Globus pallidus (tissue), 1 donor: ENCODE measurements at places on chromosomes 7 and 10.
A peak's percentile ranks its signal among the peaks of the same experiment; 100 is the strongest.

DNA sequence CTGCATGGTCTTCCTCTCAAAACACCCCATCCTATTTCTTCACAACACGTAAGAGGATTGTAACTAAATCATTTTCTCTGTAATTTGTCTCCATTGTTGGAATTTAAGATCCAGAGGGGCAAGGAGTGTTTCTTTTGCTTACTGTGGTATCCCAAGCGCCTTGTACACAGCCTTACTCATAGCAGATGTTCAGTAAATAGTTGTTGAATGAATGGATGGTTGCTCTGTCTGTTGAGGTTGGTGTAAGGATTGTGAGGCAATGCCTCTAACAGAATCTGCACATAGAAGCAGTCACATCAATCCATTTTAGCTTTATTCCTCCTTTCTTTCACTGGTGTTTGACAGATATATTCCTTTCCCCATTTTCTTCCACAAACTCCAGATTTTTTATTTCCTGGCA is 90.1 kb downstream of the ZNF365 start:
- DNase-seq: no peak

- DNase-seq: no peak
These were observed 8.6 kb downstream of the GDF2 start for GRCh38 chr10:47330804-47331203.

DNA sequence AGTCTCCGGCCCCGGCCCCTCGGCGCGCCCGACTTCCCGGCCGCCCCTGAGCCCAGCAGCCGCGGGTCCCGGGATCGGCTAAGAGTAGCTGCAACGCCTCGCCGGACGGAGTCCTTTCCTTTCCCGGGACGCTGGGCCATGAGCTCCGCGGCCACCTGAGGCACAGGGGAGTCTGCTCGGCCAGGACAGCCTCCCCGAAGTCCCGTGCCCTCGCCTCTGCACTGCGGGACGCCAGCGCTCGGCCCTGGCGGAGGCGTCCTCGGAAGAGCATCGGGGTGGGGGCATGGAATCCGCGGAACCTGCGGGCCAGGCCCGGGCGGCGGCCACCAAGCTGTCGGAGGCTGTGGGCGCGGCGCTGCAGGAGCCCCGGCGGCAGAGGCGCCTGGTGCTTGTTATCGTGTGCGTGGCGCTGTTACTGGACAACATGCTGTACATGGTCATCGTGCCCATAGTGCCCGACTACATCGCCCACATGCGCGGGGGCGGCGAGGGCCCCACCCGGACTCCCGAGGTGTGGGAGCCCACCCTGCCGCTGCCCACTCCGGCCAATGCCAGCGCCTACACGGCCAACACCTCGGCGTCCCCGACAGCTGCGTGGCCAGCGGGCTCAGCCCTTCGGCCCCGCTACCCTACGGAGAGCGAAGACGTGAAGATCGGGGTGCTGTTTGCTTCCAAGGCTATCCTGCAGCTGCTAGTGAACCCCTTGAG is 502 bp downstream of the SLC18A3 start:
- no peak for DNase-seq

DNA sequence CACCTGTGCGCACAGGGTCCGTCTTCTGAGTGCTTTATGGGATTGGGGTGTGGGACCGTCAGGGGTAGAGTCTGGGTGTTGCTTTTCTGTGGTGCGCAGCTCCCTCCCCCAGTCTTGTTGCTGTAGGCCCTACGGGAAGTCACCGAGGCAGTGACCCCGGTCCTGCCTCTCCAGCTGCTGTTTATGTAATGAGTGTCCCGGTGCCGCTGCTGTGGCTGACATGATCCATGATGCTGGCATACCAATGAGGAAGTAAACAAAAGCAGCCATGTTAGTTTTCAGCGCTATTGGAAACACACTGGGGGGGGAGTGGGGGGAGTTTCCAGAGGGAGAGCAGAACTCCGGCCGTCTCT is 1.1 kb downstream of the TRIM8 start:
- peak; percentile 92 for DNase-seq

GRCh38 chr10:3757250-3757637 is 27.8 kb downstream of the KLF6 start:
- no peak for DNase-seq

GRCh38 chr10:3525832-3526449 is 259.1 kb downstream of the KLF6 start:
- no peak for DNase-seq

DNA sequence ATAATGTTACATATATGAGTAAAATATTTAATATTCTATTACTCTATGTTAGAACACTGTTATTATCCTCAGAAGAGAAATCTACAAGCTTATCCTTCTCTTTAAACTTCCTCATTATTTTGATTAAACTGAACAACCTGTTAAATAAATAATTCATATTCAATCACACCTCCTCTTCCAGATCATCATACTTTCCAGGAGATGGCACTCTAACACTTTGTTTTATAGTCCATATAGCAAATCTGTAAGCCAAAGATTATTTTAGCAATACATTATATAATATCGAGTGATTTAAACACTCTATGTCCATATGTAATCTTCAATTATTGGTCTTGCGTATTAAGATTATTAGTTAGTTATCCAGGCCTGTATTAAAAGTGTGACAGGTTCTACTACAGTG is 694.1 kb downstream of the ANKRD7 start:
- DNase-seq: no peak

GRCh38 chr10:78952686-78953085 is 116.1 kb upstream of the ZMIZ1 start:
- DNase-seq: no peak

- no peak for DNase-seq
These were observed 68.4 kb downstream of the SLIT1 start for GRCh38 chr10:97117372-97117771.

GRCh38 chr7:95264363-95264891 is 59.9 kb downstream of the PON1 start:
- no peak for DNase-seq

- DNase-seq: no peak
These were observed 52.8 kb upstream of the FIGNL1 start for GRCh38 chr7:50502947-50503346.

GRCh38 chr7:87608431-87608830 is 7.7 kb upstream of the ABCB1 start:
- no peak for DNase-seq

GRCh38 chr7:8064828-8065227 is 96.2 kb downstream of the GLCCI1 start:
- DNase-seq: no peak

DNA sequence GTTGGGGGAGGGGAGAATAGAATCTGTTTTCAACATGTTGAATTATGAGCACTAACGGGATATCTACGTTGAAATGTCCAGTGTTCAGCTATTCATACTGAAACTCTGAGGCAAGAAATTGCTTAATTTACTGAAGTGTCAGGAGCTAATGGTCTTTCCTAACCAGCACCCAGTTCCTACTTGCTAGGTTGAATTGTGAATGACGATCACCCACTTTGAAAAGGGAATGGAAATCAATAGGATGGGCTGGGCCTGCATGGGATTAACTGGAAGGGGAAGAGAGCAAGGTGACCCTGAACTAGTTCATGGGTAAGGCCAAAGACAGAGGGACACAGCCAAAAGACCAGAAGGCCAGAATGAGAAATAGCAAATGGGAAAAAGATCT is 51.3 kb downstream of the HIPK2 start:
- no peak for DNase-seq

DNA sequence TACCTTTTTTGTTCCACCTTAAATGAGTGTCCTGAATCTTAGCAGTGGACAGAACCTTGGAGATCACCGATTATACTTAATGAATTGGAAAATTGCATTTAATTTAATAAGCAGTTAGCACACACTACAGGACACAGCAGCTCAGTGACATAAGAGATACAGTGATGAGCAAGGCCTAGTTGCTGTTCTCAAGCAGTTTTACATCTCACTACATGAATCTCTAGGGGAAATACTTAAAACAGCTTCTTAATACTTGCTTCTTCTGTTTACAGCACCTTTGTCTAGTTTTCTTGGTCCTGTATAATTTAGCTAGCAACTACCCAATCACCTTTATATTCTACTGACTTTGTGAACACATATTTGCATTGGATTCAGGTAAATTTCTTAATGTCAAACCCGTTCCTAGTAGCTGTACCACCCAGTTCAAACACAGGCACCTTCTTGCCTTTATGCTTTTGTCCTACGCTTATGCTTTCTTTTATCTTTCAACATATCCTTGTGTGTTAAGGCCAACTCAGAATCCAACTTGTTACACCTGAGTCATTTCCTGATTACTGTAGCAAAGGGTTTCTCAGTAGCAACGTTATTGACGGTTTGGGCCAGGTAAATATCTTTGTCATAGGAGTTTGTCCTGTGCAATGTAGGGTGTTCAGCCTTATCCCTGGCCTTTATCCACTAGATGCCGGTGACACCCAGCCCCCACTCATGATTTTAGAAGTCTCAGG is 1.8 kb downstream of the STAM start:
- no peak for DNase-seq

- no peak for DNase-seq
These were observed 4.3 kb downstream of the LIMK1 start for GRCh38 chr7:74087791-74088453.

- no peak for DNase-seq
These were observed 16.0 kb upstream of the STARD3NL start for GRCh38 chr7:38162036-38162435.

DNA sequence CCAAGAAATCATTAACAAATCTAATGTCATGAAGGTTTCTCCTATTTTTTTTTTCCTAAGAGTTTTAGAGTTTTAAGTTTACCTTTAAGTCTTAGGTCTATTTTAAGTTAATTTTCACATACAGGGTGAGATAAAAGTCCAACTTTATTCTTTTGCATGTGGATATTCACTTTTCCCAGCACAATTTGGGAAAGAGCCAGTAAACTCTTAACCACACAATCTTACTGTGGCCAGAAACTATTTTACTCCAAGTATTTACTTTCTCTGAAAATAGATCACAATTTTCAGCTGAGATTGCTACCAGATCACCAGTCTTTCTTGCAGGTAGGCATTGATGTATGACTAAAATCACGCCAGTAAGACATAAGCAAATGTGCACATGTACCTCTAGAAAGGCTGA is 728.5 kb downstream of the TNS3 start:
- no peak for DNase-seq

DNA sequence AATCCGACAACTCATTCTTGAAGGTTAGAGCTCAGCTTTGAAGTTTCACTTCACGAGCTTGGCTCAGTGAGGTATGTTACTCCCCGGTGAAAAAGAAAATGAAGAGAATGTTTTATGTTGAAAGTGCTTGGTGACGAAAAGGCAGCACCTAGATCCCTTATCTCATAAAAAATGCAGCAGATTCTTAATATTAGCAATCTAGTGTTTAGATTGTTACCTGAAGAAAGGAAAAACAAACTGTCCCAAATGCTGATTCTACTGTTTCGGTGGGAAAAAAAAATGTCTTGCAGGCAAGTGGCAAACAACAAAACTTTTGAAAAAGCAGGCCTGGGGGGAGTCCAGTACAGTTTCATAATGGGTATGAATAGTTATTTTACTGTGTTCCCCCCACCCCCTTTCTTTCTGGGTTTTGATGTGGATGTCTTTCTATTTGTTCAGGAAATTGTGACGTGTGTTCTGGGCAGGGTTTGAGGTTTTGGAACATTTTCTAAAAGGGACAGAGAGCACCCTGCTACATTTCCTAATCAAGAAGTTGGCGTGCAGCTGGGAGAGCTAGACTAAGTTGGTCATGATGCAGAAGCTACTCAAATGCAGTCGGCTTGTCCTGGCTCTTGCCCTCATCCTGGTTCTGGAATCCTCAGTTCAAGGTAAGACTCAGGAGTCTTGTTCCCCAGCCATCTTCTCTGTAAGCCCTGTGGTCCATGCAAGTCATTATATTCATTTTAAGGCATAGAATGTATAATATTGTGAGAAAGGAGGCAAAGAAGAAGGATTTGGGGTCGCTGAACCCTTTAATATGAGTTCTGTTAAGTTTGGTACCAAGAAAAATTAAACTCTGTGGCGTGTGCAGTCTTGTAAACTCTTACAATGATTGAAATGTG is at the start of gene SRGN:
SRGN (plus strand) TSS at position 514 of the 881 bp plus-strand sequence; CDS start at position 569, 55 bp downstream.
- peak; percentile 69 for DNase-seq

- DNase-seq: no peak
These were observed 175.9 kb downstream of the ZMYND11 start for GRCh38 chr10:310976-311639.

DNA sequence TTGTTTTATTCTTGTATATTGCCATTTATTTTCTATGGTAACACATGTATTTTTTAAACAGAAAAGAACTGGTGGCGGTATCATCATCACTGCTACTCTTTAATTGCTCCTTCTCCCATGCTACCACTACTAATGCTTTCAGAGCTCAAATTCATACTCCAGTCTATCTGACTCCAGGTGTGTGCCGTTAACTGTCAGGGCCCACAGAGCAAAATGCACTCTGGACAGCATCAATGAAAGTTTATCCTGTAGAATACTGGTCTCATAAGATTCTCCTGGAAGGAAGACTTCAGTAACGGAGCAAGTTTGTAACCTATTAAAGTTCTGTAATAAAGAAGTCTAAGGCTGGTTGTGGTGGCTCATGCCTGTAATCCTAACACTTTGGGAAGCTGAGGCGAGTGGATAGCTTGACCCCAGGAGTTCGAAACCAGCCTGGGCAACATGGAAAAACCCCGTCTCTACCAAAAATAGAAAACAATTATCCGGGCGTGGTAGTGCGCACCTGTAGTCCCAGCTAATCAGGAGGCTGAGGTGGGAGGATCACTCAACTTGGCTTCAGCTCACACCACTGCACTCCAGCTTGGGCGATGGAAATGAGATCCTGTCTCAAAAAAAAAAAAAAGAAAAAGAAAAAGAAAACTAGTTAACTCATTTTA is 18.4 kb downstream of the ZNRF2 start:
- no peak for DNase-seq

GRCh38 chr10:94316560-94316959 is 46.2 kb downstream of the NOC3L start:
- no peak for DNase-seq

GRCh38 chr7:42662862-42663261 is 249.0 kb downstream of the C7orf25 start:
- no peak for DNase-seq

DNA sequence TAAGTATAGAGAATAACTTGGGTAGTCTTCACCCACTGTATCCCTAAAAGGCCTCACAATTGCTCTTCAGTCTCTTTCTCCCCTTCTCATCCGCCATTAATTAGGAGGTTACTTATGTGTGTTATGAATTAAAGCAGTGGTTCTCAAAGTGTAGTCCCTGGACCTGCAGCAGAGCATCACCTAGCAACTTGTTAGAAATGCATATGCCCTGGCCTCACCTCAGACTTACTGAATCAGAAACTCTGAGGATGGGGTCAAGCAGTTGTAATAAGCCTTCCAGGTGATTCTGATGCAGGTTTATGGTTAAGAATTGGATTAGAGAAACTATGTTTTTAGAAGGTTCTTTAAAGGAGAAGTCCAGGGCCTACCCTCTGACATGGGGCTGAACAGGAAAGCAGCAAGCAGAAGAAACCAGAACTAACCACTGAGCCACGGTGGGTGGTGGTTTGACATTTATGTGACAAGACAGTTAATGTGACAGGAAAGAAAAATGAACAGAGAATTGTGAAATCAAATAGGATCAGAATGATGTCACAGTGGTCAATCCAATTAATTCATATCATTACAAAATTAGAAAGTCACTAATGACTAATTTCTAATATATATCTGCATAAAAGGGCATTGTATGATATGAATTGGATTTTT is 37.6 kb downstream of the ENTPD1 start:
- DNase-seq: no peak

- no peak for DNase-seq
These were observed 82.7 kb downstream of the RAMP3 start for GRCh38 chr7:45240273-45240771.
